ENCODE measurements at places on chromosomes 3 and 15.

- DNase-seq, result no peak
These were observed 109.1 kb upstream of the LRIG1 start for GRCh38 chr3:66609660-66610561.

DNA sequence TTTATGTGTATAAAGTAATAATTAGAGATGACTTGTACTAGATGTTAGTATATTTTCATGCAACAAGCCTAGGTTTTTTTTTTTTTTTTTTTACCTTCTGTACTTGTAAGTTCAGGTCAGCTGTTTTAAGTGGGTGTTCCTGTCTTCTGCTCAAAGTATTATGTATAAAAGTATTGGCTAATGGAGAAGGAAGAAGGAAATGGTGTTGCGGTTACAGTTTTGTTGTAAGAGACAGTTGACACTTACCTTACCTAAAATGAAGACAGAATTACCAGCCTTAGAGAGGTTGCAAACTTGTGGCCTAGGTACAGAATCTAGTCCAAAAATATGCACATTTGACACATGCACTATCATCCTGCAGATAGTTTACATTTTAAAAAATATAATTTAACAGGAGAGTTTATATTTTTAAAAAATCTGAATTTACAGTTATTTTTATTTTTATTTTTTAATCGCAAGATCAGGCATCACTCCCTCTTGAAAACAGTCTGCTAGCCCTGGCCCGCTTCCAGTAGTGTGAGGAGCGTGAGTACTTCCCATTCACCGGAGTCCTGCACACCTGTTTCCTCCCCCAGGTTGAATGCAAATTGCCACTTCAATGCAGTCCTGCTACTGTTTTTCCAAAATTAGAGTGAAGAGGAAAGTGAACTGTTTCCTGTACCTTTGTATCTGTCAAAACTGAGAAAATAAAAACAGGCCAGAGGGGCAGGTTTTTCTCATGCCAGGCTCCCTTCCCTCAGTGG, 224.3 kb upstream of the SOX2 start:
- no peak for DNase-seq

DNA sequence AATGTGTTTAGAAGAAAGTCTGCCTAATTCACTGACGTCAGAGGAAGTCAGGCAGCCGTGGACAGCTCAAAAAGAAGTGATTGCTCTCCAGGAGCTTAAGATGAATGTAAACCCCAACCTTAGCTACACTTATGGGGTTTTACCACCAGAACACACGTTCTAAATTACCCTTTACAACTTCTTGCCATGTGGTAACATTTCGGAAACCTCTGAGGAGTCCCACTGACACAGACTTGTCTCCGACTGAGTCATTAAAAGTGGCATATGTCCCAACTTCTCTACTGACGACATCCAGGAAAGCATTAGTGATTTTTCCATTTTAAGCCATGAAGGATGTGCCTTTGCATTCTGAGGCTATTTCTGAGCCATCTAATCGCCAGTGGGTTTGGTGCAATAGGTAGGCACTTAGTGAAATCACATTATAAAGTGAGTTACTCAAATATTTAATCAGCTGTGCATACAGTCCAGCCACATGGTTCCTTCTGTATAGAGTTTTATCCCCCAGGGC, 32.4 kb downstream of the C2CD4A start:
- no peak for DNase-seq

DNA sequence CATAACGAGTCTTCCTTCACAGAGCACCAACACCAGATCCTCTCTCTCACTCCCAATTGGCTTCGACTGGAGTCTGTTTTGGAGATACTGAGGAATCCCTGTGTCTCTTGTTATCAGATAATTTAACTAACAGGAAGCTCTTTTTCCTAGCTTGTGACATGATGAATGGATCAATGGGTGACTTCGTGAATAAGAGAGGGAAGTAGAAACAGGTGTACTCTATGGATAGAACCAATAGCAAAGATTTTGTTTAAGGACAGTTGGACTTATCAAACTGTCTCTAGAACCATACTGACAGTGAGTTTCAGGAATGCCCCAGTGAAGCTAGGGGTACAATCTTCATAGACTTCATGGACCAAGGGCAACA, 29.4 kb upstream of the KLHL6 start:
- DNase-seq, result no peak

DNA sequence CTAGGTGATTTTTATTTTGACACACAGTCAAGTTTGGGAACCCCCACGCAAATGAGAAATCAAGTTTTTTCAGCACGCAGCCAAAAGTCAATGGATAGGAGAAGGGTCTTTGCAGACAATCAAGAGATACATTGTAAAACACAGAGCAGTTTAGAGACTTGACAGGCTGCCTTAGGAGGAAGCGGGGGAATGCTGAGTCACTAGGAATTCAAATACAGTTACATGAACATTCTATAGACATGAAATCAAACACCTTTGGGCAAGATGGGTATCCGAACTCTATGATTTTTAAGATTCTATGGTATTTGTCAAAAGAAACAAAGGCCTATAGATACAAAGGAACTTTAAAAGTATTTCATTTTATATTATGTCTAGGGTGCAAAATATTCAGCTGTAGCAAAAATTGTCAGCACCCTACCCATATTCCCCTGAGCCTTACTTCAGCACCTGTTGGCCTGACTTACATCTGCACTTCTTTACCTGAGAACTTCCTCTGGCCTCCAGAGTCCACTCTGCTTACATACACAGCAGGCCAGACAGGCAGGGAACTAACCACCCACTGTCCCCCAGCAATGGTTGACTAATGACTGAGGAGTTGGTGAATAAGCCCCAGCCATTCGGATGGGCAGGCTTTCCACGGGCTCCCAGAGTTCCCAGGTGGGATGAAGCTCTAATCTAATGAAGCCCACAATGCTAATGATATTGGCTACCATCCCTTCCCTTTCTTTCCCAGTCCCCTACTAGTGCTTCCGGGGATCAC, 289.3 kb upstream of the RORA start:
- no peak for DNase-seq

- no peak for DNase-seq
These were observed 73.4 kb downstream of the CPN2 start for GRCh38 chr3:194277786-194278130.

DNA sequence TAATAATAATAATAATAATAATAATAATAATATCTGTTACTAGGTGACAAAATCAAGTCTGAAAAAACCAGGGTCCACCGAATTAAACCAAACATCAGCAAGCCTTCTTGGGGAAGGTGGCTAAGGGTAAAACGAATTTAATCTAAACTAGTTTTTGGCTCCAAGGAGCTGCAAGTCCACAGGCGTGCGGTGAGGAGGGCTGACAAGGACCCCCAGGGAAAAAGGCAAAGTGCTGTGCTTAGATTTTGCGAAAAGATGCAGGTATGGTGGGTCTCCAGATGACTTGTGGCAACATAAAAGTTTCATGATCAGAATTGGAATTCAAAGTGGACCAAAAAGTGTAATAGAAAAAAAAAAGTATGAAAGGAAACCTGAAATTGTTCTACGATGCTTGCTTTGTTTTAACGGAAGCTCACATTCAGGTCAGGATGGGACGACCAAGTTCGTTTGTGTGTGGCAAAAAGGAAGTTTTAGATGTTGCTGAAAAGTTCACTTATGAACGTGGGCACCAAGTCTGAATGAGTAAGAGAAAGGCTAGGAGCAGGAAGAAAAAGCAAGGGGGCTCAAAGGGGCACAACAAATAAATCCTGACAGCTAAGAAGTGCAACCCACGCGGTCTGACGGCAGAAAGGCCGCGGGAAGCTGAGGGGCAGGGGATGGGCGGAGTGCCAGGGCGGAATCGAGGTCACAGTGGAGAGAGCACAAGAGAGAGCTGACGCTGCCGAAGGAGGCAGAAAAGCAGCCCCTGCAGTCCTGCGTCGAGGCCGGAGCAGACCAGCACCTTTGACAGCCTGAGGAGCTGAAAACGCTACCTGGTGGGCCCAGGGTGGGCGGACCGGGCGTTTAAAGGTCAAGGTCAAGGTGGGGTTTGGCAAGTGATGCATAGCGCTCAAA, 1.1 kb downstream of the WDR82 start:
- peak; percentile 48 for DNase-seq

DNA sequence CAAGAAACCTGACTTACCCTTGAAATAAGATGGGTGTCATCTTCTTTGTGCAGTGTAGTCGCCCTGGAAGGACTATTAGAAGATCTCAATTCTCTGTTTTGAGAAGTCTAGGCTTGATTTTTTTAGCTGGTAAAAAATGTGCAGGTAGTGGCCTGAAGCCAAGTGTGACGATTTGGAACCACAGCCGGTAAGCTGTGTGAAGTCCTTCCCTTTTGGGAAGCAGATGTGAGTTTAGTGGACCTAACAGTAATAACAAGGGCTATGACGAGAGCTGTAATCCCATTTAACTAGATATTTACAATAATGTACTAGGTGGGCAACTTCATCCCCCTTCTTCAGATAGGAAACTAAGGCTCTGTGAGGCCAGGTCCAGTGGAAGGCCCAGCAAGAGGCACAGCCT, 81.7 kb upstream of the MYZAP start:
- no peak for DNase-seq

DNA sequence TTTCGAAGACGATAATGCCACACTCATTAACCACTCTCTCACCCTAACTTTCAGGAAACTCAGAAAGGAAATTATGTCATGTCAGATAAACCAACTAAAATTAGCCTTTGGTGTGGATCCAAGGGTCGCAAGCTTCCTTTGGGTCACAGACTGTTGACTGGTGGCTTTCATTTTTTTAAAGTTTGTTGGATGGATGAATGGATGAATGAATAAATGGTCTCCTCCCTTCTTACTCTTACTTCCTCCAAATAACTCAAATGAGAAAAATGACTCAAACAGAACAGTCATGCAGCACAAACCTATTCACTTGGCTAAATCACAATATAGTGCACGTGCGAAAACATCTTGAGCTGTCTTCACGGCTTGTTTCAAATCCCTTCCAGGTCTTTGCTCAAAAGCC, 82.9 kb upstream of the HACD2 start:
- no peak for DNase-seq

DNA sequence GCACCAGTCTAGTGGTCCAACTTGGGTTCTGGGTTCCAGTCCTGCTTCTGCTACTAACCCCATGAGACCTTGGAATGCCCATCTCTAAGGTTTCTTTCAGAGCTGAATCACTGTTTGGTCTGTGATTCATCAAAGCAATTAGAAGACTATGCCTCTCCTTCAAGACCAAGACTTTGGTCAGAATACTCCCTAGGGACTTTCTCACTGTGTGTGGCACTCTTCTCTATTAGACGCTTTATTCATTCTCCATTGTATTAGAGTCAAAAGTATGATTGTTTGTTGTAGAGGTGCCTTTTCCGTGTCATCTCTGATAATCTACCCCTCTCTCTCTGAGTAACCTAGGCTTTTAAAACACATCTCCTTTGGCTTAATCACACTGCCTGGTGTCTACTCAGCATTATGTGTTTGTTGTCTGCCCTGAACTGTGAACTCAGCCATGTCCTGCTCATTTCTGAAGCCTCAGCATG, 90.5 kb downstream of the LPP start:
- DNase-seq, result no peak

DNA sequence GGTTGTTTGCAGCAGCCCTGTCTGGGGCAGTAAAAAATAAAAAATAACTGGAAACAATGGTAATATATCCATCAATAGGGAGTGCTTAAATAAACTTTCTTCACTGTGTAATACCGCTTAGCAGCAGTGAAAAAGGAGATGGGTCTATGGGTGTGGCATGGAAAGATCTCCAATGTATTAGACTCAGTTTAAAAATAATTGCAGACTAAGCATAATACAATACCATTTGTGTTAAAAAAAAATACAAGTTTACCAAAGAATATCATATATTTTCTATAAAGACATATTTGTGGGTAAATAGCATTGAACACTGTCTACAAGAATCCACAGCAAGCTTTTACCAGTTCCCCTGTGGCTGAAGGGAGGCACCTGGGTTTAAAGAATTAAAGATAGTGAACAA, 1.0 kb upstream of the ARHGEF3 start:
- DNase-seq, result no peak

GRCh38 chr3:195151866-195152541, 119.0 kb downstream of the XXYLT1 start:
- DNase-seq, result no peak

- no peak for DNase-seq
These were observed 147.1 kb upstream of the RGMA start for GRCh38 chr15:93235926-93236780.

DNA sequence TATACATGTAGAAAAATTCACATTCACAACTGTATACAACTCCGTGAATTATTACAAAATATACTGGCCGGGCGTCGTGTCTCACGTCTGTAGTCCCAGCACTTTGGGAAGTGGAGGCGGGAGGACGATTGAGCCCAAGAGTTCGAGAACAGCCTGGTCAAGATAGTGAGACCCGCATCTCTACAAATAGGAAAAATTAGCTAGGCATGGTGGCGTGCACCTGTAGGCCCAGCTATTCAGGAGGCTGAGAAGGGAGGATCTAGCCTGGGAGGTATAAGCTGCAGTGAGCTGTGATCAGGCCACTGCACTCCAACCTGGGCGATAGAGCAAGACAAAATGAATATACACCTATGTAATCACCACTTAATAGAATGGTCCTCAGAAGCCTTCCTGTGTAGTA, 1.3 kb downstream of the RAD51 start:
- DNase-seq, result no peak

DNA sequence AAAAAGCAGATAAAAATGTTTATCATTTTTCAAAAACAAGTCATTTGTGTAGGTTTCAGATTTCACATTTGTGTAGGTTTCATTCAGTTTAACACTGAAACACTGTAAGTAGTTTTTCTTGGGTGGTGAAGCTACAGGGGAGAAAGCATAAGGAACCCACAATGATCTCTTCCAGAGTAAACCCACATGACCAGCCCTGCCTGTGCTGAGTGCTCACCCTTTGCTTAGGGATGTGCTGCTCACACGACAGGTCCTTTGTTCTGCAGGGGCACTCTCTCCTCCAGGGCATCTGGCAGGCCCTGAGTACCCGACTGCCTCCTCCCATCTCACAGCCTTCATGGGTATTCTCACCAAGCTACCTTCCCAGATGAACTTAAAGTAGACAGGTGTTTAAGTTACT, 28.9 kb downstream of the ZXDC start:
- no peak for DNase-seq

DNA sequence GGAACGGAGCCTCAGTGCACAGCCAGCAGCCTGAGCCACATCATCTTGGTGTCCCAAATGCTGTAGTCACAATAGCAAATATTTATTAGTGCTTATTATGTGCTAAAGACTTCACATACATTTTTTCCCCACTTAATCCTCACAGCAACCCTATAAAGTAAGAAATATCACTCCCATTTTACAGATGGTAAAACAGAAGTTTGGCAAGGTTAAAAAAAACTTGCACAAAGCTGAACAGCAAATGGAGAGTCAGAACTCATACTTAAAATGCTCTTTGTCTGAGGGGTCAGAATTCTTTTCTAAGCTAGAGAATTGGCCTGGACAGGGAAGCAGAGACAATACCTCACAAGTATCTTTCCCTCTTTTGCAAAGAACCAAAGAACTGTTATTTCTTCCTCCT, 30.9 kb upstream of the THRB start:
- DNase-seq, result no peak

DNA sequence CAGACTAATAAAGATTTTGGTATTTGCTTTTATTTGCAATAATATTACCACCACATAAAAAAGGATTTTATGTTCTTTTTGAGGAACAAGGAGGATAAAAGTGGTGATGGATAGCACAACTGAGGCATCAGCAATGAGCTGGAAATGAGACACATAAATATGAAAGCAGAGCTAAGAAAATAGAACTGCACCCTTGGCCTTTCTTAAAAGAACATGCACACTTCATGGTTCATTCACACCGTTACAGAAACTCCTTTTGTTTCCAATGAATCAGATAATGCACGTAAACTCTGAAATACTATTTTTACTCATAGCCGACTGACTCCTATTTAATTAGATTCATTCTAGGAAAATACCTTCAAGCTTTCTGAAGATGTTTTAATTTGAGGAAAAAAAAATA, 19.9 kb upstream of the DPH6 start:
- DNase-seq, result no peak

GRCh38 chr3:112984485-112984884, 6.3 kb upstream of the GTPBP8 start:
- DNase-seq, result peak; percentile 23
